ENCODE measurements at places on chromosomes 3 and 15. TPM values are rescaled to one million over a fixed set of nuclear protein-coding genes. Genes with fewer than 3 reads are reported as not detected.

CCDC191 gene
- 2.3 TPM for total RNA-seq

DNA sequence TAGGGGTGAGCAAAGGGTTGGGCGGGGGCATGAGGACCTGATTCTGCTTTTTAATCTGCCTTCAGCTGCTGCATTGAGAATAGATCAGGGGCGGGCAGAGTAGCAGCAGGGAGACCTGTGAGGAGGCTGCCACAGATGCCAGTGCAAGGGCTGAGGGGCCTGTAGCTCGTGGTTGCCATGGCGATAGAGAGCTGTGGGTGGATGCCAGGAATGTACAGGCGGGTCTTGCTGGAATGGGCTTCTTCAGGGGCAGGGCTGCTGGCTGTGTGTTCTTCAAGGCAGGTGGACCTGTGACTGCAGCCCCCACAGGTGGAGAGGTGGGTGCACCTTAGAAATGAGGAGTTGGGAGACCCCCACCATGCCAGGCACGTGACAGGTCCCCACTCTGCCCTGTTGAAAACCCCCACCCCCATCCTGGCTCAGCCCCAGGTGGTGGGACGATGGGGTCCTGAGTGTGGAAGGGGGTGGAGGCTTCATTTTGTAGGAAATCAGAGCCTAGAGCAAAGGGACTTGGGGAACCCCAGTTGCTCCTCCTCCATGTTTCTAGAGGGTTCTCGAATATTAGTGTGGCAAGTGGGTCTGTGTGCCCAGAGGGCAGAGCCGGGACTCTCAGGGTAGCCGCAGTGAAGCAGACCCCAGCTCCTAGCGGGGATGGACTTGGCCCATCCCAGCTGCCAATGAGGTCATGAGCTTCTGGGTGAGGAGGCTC, 38.3 kb downstream of the SLC6A6 start:
- DNase-seq: no peak

- DNase-seq: no peak
Measured at GRCh38 chr3:149609595-149609994, 48.2 kb downstream of the WWTR1 start.

DNA sequence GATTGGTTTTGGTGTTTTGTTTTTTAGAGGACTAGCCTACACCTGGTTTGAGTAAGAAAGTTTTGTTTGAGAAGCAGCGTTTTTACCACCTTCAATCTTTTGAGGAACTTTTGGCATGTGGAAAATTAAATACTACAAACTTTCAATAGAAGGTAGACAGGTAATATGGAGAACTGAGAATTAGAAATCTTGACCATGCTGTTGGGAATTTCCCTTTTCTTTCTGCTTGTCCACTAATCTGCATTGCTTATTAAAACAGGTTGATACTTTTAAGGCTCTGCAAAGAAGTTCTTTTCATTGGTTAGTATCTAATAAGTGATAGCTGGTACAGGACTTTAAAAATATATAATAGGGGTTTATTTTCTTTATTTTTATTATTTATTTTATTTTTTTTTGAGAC, 31.9 kb downstream of the UBE2E1 start:
- no peak for DNase-seq

FAM43A gene
- total RNA-seq: 13.8 TPM

LRRC49 gene
- total RNA-seq: 13.8 TPM

TRH gene
- 0.13 TPM for total RNA-seq

GRCh38 chr3:41302295-41302694, 103.0 kb downstream of the CTNNB1 start:
- no peak for DNase-seq

DNA sequence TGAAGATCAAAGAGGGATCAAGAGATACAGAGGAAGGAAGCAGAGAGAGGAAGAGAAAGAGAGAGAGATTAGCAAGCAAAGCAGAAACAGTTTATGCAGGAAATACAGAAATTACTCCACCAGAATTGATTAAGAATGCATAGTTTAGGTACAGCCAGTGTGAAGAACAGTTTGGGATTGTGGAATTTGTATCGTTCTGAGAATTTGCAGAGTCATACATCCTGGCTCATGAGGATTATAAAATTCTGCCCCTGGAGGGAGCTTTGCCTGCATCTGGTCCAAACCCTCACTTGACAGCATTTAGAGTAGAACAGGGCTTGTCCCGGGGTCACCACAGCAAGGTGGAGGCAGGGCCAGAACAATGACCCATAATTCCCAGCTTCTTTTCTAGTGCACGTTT, 44.1 kb downstream of the MASP1 start:
- DNase-seq: no peak

DNA sequence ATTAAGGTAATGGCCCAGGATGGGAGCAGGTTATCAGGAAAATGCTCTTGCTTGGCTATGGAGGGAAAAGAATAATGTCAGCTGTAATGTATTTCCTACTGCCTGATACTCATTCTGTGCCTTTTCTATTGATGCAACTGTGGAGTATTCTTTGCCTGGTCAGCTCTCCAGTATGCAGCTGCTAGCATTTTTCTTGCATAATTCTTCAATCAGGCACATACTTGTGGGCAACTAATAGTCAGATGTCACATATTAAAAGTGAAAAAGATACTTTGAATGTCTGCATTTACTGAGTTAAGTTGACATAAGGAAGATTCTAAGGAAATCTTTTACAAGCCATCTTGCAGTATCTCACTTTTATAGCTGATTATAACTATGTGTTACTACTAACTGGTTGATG, 29.5 kb downstream of the CD80 start:
- no peak for DNase-seq

TMEM207 gene
- not detected for total RNA-seq

DNA sequence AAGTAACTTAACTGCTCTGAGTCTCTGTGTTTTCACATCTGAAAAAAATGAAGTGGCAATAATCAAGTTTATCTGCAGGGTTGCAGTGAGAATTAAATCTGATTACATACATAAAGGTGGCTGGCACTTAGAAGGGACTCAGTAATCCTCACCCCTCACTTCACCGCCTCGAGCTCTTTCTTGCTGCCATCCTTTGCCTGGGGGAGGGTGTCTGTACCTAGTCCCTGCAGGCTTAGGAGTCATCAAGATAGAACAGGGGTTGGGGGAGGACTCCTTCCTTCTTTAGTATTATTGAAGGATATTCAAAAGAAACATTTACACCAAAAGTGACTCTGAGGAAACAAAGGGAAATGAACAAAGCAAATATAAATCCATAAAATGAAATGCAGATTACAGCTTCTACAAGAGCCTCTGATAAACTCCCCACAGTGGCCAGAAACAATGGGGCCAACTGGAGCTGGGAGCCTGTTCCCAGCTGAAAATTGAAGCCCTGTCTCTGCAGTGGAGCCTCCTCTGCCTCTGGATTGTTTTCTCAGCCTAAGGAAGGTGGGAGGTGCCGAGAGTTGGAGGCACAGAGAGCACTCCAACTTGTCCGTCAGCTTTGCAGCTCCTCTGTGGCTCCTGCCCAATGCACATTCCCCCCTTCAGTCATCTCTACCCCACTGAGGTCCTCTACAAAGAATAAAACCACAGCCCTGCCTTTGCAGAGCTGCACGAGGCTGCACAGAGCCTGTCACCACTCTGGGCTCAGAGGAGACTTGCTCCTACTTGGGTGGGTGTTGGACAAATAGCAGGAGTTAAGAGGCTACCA, 41.8 kb downstream of the CRYGS start:
- no peak for DNase-seq

DNA sequence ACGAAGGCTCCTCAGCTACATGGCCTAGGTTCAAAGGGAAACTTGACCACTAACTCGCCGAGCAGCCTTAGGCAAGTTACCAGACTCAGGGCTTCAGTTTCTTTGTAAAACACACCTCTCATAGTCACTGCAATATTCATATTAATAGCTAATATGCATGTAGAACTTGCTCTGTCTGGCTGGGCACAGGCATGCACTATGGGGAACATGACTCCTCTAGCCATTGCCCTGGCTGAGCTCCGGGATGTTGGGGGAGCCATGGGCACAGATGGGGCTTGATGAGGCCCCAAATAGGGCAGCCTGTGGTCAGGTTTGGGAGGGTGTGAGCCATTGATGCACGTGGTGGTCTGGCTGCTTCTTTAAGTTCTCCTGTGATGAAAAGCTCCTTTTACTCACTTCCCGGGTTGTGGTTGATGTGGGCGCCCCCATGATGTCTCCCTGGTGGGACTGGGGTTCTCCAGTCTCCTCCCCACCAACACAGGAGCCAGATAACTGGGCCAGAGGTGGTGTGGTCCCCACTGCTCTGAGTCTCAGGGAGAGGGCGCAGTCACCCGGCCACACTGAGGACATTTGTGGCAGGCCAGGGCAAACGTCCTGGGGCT, 29.4 kb upstream of the DUSP7 start:
- DNase-seq: no peak

FEZF2 gene
- total RNA-seq: not detected

DNA sequence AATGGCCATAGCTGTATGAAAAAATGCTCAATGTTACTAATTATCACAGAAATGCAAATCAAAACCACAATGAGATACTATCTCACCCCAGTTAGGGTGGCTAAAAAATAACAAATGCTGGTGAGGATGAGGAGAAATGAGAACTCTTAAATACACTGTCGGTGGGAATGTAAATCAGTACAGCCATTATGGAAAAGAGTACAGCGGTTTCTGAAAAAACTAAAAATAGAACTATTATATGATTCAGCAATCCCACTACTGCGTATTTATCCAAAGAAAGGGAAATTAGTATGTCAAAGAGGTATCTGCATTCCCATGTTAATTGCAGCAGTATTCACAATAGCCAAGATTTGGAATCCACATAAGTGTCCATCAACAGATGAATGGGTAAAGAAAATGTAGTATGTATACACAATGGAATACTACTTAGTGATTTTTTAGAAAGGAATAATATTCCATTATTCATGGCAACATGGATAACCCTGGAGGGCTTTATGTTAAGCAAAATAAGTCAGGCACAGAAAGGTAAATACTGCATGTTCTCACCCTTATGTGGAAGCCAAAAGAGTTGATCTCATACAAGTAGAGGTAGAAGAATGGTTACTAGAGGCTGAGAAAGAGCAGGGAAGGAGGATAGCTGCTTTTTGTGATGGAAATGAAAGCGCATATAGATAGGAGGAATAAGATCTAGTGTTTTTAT, 35.0 kb downstream of the SERP1 start:
- no peak for DNase-seq

CFAP92 gene
- 0.27 TPM for total RNA-seq

DNA sequence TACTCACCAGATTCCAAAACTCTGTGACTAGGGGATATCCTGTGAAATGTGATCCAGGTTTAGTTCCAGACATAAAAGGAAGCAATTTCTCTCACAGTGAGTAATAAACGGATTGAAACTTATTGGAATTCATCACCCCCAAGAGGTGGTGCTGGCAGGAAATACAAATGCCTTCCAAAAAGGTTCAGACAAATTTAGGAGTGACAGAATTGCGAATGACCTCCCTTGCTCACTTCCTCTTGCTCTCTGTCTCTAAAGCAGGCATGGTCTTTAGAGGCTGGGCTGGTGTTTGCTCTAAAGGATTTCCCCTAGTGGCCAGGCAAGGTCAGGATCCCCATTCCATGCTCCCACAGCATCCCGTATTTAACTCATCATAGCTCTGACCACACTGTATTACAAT, 449.4 kb upstream of the PPP2R3A start:
- no peak for DNase-seq

GRCh38 chr3:195446359-195446758, 3.5 kb upstream of the ACAP2 start:
- DNase-seq: no peak

All from muscle of leg (tissue), 16 donors.